Metanephros (tissue), 2 donors: ENCODE measurements at places on chromosomes 13 and 19. TPM values are rescaled to one million over a fixed set of nuclear protein-coding genes. Genes with fewer than 3 reads are reported as not detected.

The ZNF583 gene
- total RNA-seq: 7.2 TPM

The CLDN10 gene
- 94.9 TPM for total RNA-seq

The ACER1 gene
- not detected for total RNA-seq

The ELSPBP1 gene
- total RNA-seq: not detected

The NOVA2 gene
- 2.7 TPM for total RNA-seq

The SIGLEC5 gene
- total RNA-seq: 0.88 TPM

The PCDH9 gene
- total RNA-seq: 39.2 TPM

The PRX gene
- 8.5 TPM for total RNA-seq

The CELF5 gene
- 0.58 TPM for total RNA-seq

The ELANE gene
- 59.8 TPM for total RNA-seq

The PDCD5 gene
- total RNA-seq: 33.1 TPM

The CEACAM8 gene
- 2.5 TPM for total RNA-seq

The ZNF723 gene
- not detected for total RNA-seq

The VASP gene
- total RNA-seq: 121 TPM

The TNFSF13B gene
- 7.9 TPM for total RNA-seq

The HCST gene
- total RNA-seq: 6.9 TPM

The KLHL1 gene
- 0.88 TPM for total RNA-seq

The COMP gene
- total RNA-seq: 0.82 TPM

The MYO1F gene
- 20.0 TPM for total RNA-seq

The PRPF31 gene
- total RNA-seq: 46.2 TPM

The DACT3 gene
- total RNA-seq: 28.4 TPM

The FXYD5 gene
- total RNA-seq: 14.9 TPM

The ERICH4 gene
- 0.64 TPM for total RNA-seq

The FAM32A gene
- 65.9 TPM for total RNA-seq

The ADGRE2 gene
- total RNA-seq: 1.3 TPM

The MBD3L1 gene
- not detected for total RNA-seq

The ZNF490 gene
- 11.2 TPM for total RNA-seq

The C19orf81 gene
- 6.2 TPM for total RNA-seq

The ZNF576 gene
- 9.4 TPM for total RNA-seq

The FAM83E gene
- 0.88 TPM for total RNA-seq

The EML2 gene
- 26.5 TPM for total RNA-seq

The TSHZ3 gene
- 12.7 TPM for total RNA-seq

The ICAM5 gene
- total RNA-seq: 2.2 TPM

The PEAK3 gene
- 0.47 TPM for total RNA-seq

The LGALS14 gene
- total RNA-seq: not detected

The LCP1 gene
- 25.2 TPM for total RNA-seq

The MEDAG gene
- 3.3 TPM for total RNA-seq

The MADCAM1 gene
- total RNA-seq: 3.6 TPM

The CACNG8 gene
- 0.23 TPM for total RNA-seq

The SUCLA2 gene
- 47.9 TPM for total RNA-seq

The KIR2DL1 gene
- total RNA-seq: not detected

The NKG7 gene
- total RNA-seq: 7.2 TPM

The PAN3 gene
- 52.5 TPM for total RNA-seq

The NEK5 gene
- total RNA-seq: 1.8 TPM

The KLK12 gene
- total RNA-seq: not detected

The F7 gene
- total RNA-seq: 2.6 TPM

The TRPC4 gene
- total RNA-seq: 5.0 TPM

The RHPN2 gene
- total RNA-seq: 22.0 TPM

The C19orf85 gene
- total RNA-seq: not detected

The TEX101 gene
- not detected for total RNA-seq

The ZNF493 gene
- 40.3 TPM for total RNA-seq

The THOP1 gene
- 64.0 TPM for total RNA-seq

The KLF5 gene
- 13.9 TPM for total RNA-seq

The ZNF729 gene
- 0.47 TPM for total RNA-seq

The RYR1 gene
- total RNA-seq: 107 TPM
